ENCODE measurements at places on chromosomes 2 and 18. TPM values are rescaled to one million over a fixed set of nuclear protein-coding genes. Genes with fewer than 3 reads are reported as not detected.

DNA sequence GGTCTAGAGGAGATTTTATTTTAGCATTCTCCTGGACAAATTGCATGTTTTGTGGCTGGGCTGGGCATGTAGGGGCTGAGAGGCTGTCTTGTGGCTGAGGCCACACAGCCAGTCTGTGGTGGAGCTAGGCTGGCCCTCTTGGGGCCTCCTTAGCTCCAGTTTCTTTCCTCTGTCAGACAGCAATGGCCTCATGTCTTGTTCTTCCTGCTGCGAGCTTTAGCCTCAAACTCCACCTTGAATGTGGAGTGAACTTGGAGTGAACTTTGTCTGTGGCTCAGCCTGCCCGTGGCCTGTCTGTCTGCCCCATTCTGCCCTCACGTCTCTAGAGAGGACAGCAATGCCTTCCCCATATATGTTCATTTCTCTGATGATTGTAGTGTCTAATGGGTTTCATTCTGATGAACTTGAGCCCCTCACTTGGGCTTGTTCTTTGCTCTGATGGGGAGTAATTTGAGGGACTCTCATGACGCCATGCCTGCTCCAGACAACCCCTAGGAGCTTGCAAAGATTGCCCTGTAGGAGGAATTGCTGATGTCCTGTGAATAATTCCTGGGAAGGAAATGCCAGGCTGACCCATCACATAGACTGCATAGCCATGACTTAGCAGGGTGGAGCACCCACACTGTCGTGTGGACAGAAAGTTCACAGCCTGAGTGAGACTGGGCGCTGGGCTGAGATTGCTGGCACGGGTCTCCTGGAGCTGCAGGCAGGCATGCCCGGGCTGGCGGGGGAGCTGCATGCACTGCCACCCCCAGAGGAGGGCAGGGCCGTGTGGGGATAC is 42.6 kb downstream of the ASAP2 start:
- peak; percentile 75 for DNase-seq

DNA sequence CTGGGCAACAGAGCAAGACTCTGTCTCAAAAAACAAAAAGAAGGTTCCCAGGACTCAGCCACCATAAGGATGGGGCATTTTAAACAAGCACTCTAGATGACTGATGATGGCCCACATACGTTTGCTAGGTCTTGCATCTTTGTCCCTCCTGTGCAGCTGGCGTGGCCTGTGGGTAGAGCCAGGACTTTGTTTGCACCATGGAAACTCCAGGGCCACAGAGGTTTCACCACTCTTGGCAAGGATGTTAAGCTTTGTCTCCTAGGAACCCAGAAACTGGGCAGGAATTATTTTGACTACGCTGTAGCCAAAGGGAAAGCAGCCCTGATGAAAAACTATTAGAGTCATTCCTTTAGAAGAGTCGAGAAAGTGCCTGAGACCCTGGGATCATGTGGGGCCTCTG is 75.3 kb upstream of the STPG4 start:
- no peak for DNase-seq

DNA sequence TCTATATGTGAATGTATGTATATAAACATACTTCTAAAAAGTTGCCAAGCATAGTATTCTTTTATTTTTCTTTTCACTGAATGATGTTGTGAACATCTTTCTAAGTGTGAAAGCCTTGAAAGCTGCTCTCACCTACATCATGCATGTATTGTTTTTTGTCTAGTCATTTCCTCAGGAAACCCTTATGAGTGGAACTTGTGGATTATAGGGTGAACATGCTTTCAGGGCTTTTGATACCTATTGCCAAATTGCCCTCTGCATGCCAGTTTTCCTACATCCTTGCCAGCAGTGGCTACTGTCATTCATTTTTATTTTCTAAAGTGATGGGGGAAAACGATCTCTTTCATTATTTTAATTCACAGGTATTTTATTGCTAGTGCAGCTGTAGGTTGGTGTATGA is 78.3 kb downstream of the ADAM23 start:
- DNase-seq = no peak

Gene BCL11A
- total RNA-seq = 0.43 TPM
